SK-N-DZ (cell line): ENCODE measurements at places on chromosomes 5 and 9.

- DNase-seq = no peak
These were observed 209.1 kb downstream of the FAM114A2 start for GRCh38 chr5:153829510-153830065.

DNA sequence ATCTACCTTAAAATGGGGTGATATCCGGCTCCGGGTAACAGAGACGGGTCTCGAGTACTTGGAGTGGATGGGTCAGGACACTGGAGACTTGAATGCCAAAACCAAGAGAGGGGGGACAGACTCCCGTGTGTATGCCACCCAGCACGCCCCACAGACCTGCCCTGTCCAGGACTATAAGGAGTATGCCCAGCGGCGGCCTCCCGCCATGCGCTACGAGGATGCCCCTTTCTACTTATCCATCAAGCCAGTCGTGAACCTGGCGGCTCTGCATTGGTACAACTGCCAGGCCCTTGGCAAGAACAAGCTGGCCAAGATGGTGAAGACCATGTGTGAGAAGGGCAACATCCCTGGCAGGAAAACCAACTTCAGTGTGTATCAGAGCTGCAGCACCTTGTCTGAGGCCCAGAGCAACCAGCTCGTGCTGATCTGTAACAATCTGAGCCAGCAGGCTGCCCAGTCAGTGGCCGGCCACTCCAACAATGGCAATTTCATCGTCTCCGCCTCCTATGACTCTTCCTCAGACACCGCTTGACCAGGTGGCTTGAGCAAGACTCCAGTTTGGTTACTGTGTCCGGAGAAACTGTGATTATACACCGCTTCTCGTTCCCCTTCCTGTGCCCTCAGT is 99.4 kb downstream of the INIP start:
- no peak for DNase-seq

DNA sequence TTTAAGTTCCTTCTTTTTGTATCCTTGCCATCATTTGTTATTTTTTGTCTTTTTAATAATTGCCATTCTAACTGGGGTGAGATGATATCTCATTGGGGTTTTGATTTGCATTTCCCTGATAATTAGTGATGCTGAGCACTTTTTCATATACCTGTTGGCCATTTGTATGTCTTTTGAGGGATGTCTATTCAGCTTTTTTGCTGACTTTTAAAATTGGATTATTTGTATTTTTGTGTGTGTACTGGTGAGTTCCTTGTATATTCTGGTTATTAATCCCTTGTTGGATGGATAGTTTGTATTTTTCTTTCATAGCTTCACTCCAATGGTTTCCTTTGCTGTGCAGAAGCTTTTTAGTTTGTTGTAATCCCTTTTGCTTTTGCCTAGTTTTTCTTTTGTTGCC is 19.1 kb downstream of the RCL1 start:
- no peak for DNase-seq

DNA sequence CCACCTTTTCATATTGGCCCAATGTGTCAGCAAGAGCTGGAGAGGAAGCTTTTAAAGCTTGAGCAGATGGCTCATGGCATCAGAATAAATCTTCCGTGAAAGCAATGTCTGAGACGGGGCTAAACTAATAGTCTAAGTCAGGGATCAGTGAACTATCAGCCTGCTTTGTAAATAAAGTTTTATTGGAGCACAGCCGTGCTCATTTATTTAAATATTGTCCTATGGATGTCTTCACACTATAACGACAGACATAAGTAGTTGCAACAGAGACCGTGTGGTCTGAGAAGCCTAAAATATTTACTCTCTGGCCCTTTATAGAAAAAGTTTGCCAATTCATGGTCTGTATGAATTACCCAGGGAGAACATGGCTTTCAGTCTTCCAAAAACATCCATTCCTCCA is 85.6 kb upstream of the SLC44A1 start:
- no peak for DNase-seq

DNA sequence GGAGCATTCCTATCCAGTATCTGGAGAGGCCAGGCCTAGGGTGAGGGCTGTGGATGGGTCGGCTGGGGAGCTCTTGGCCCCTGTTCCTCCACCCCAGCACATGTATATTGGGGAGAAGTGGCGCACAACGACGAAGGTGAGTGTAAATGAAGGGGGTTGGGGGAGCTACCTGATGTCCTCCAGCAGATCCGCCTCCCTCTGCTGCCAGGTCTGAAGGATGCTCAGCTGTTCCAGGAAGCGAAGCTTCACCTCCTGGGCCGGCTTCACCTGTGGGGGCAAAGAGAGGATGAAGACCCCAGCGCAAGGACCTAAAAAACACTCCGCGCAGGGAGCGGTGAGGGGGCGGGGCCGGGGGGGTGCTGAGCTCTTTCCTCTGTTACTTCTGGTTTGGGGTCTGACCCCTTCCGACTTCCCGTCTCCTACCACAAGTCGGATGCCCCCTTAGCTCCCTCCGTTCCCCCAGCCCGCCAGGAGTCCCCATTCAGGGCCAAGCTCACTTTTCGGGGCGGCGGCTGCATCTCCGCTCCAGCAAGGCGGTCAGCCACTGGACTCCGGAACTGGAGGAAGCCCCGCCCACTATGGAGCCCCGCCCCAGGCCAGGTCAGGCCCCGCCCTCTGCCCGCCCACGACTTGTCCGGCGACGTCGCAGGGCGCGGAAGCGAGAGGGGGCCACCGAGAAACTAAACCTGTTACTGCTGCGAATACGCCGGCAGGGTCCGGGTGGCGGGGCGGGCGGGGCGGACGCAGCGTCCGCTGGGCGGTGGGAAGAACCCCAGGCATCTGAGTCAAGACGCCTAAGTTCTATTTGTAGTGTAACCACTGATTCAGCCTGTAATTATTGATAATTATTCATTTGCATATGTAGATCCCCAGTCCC is at the start of gene FCHSD1:
Gene FCHSD1, minus strand, starts transcription at position 568 of the 877 bp plus-strand sequence. Its CDS starts 50 bp downstream, at position 518.
- DNase-seq = peak; percentile 77

DNA sequence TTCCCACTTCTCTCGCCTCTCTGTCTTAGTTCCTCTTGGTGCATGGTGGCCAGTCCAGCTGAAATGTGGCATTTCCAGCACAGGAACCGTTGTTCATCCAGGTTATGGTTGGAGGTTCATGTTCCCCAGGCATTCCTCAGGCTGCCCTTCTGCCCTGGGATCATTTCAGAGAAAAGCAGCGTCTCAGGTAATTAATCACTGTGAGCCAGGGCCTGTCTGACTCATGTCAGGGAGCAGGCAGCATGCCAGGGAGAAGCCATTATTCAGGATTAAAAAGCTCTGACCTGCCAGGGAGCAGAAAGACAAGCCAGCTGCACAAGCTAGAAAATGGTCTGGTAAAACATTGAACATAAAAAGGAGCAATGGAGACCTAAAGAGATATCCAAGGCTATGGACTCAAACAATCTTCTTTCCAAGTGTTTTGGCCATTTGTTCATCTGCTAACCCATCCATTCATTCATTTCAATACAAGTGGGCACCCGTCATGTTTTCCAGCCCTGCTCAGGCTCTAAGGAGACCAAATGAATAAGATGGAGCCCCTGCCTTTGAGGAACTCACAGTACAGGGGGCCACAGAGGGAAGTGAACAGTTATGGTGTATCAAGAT is 241.4 kb downstream of the DRD1 start:
- no peak for DNase-seq

- DNase-seq = no peak
These were observed 66.6 kb downstream of the DEPDC1B start for GRCh38 chr5:60633341-60633740.

GRCh38 chr5:167726642-167727041 is 564.8 kb upstream of the WWC1 start:
- no peak for DNase-seq

DNA sequence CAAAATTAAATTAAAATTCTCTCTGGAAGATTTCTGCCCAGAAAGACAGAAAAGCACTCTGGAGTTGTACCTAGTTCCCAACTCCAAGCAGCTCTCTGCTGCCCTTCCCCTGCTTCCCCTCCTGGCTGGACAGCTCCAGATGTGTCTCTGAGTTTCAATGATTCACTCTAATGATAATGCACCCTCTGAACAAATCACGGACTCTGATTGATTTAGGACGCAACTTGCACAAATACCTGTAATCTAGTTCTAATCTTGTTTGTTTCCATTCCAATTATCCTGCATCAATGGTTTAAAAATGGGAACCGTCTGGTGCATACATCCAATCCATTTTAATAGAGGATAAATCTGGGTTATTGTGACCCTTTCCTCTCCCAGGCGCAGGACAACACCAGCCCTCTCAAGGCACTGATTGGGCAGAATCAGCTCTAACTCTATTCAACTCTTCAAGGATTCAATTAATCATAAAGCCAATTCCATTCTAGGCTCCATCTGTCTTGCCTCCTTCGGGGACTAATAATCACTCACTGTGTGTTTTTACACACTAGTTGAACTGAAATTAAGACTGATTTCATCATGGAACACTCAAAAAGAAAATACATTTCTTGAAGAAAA is 111.2 kb upstream of the LRRTM2 start:
- DNase-seq = peak; percentile 69

- DNase-seq = no peak
These were observed 47.9 kb downstream of the STOM start for GRCh38 chr9:121322037-121322736.

DNA sequence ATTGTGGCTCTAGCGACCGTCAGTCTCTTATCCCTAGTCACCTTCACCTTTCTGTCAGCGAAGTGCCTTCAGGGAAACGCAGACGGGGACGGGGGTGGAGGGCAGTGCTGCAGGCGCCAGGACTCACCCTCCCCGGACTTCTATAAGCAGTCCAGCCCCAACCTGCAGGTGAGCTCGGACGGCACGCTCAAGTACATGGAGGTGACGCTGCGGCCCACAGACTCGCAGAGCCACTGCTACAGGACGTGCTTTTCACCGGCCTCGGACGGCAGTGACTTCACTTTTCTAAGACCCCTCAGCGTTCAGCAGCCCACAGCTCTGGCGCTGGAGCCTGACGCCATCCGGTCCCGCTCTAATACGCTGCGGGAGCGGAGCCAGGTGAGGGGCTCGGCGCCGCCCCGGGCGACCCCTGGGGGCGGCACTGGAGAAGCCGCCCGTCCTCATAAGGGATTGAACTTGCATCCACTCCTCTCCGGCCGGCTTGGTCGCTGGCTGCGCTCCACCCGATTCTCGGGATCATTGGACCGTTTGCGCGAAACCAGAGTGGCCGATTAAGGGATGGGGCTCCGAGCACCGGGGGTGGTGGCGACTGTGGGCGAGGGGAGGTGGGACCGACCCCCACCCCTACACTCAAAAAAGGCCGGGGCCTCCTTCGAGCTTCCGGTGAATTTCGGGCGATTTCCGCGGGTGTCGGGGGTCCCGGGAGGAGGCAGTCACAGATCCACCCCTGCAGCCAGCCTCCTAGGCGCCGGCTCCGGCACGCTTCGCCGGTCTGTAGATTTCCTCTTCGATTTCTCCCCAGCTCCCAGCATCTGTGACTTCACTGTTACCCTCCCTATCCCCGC is 2.7 kb downstream of the PCDHGC5 start:
- no peak for DNase-seq

- peak; percentile 24 for DNase-seq
These were observed 25.7 kb downstream of the ZSWIM6 start for GRCh38 chr5:61357745-61358144.

DNA sequence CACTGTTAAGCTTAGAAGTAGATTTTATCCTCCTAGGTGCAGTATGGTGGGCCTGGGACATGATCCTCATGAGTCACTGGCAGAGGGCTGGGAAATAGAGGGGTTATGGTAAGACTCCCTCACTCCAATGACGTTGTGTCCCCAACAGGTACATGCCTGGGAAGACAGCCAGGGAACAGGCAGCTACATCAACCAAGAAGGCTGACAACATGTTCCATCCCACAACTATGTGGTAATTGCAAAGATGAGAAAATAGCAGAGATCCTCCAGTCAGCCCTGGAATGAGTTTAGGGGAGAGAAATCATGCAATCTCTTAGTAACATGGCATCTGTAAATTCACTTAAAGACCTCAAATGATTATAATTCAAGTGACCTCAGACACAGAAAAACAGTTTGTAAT is 114.4 kb upstream of the LIFR start:
- no peak for DNase-seq

GRCh38 chr5:170289121-170289520 is 8.5 kb downstream of the LCP2 start:
- no peak for DNase-seq

GRCh38 chr9:7578951-7579350 is 220.6 kb downstream of the DMAC1 start:
- DNase-seq = no peak

- no peak for DNase-seq
These were observed 15.0 kb downstream of the CARD19 start for GRCh38 chr9:93111001-93111370.

DNA sequence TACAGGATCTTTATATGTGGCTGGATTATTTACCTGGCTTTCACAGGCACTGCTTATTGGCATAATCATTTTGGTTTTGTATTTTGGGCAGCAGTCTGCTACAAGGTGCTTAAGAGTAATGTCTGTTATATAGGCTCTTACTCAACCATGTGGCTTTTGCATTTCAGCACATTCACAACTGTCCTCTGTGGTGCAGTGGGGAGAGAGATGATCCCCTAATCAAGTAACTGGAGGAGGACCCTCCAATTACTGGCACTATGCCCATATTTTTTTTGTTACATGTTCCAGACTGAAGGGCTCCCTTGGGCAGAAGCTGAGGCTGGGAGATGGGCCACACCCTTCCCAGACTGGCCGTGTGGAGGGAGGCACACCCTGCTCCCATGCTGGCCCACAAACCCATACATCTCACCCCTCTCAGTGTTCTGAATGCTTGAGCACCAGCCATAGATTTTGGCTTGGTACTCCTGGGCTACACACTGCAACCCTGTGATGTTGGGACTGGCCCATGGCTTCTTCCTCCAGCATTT is 173.5 kb downstream of the FAM174A start:
- DNase-seq = no peak

DNA sequence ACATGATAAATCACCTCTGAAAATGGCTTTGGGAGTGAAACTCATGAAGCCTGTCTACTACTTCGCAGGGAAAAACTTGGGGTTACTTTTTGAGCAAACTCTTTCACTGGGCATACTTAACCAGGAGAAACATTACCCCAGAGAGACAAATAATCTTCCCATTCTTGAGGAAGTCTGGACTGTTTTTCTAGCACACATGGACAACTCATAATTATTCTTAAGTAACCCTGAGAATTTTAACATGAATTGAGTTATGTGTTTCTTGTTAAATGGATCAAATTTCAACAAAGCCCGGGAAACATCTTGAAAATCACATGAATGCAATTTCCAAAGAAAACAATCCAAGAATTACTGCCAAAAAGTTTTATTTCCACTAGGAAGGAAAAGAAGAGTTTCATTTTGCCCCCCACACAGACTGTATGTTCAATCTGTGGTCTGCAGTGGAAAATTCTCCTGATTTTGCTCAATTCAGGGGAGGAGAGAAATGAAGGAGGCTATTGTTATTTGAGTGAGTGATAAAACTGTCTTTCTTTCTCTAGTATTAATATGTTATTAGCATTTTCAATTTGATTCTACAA is 564.8 kb upstream of the CLINT1 start:
- DNase-seq = no peak
